ENCODE measurements at places on chromosomes 16 and 17. TPM values are rescaled to one million over a fixed set of nuclear protein-coding genes. Genes with fewer than 3 reads are reported as not detected.

GRCh38 chr17:14211801-14212200 is 24.9 kb downstream of the CDRT15 start:
- no peak for DNase-seq
- H3K36me3 ChIP-seq: peaks cover 41% of the 10 kb centered on the region
- no peak overlapping the region for H3K27ac ChIP-seq

Gene ZPBP2
- not detected for total RNA-seq

Gene ESRP2
- 33.6 TPM for total RNA-seq

Gene SMURF2
- 41.2 TPM for total RNA-seq

DNA sequence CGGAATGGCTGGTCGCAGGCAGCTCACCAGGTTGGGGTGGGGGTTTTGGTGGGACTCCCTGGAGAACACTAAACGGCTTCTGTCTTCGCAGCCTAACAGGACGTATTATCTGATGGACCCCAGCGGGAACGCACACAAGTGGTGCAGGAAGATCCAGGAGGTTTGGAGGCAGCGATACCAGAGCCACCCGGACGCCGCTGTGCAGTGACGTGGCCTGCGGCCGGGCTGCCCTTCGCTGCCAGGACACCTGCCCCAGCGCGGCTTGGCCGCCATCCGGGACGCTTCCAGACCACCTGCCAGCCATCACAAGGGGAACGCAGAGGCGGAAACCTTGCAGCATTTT is 59.7 kb downstream of the PDPK1 start:
- H3K4me3 ChIP-seq: no peak overlapping the region
- H3K36me3 ChIP-seq: peaks cover 3% of the 10 kb centered on the region
- H3K27ac ChIP-seq: no peak overlapping the region
- no peaks in the 10 kb centered on the region for H3K27me3 ChIP-seq

DNA sequence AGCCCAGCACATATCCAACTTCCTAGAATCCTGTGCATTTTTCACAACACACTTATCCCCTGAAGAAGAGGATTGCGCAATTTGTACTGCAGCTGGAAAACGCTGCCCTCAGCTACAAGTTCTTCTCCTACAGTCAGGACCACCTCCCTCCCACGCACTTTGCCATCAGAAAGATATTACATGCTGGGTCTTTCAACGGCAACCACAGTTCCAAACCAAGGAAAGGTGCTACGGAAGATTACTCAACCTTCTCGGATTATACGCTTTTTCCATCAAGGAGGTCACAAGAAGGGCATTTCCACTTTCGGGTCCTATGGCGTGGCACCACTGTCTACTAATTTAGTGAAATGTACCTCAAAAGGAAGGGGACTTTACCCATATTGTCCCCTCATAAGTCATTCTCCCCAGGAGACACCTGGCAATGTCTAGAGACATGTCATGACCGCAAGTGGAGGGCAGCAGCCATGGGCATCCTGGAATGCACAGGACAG is 35.2 kb downstream of the USP7 start:
- peaks cover 33% of the 10 kb centered on the region for H3K36me3 ChIP-seq
- no peak overlapping the region for H3K27ac ChIP-seq
- H3K27me3 ChIP-seq: no peaks in the 10 kb centered on the region
- H3K4me3 ChIP-seq: no peak overlapping the region
- no peak for DNase-seq
- peaks cover 17% of the 10 kb centered on the region for H3K4me1 ChIP-seq

Gene NF1
- 91.9 TPM for total RNA-seq

DNA sequence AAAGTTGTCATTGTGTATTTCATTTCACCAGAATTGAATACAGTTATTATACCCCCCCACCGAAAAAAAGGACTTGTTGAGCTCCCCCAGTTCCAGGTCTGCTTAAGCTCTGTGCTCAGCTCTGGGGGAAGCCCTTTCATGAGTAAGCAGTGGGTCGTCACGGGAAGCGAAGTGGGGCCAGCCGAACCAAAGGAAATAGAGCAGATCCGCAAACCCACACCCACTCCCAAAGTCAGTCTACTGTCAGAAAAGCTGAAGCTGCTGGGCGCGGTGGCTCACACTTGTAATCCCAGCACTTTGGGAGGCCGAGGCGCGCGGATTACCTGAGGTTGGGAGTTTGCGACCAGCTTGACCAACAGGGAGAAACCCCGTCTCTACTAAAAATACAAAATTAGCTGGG is 50.1 kb downstream of the PECAM1 start:
- H3K27ac ChIP-seq: no peak overlapping the region
- no peaks in the 10 kb centered on the region for H3K27me3 ChIP-seq
- H3K4me1 ChIP-seq: peaks cover 6% of the 10 kb centered on the region
- no peak for DNase-seq

DNA sequence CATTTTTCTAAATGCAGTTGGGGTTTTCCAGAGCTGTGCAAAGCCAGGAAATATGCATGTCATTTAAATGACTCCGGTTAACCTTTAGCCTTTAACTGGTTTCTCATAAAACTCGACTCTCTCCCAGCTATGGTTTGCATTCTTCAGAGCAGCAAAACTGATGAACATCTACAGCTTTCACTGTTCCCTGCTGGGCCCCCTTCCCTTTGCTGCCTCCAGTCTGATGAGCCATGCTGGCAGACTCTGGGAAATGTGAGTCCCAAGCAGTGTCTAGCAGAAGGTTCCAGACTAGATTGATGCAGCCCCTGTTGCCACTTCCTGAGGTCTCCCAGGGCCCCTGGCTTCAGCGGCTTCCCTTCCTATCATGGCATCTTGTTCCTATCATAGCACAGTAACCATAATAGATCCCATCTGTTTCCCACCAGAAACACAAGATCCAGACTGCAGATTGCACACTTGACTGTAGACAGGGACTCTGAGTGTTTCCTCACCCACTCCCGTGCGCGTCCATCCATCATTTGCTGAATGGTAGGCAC is 135.4 kb downstream of the CLEC16A start:
- peaks cover 60% of the 10 kb centered on the region for H3K4me1 ChIP-seq
- H3K36me3 ChIP-seq: peaks cover 9% of the 10 kb centered on the region
- DNase-seq: no peak
- H3K27ac ChIP-seq: peak overlapping the region; percentile 80

Gene CIBAR2
- total RNA-seq: not detected

- H3K4me1 ChIP-seq: peaks cover 16% of the 10 kb centered on the region
- no peaks in the 10 kb centered on the region for H3K27me3 ChIP-seq
- no peak for DNase-seq
- no peak overlapping the region for H3K4me3 ChIP-seq
Measured at GRCh38 chr17:41326173-41327145, 10.9 kb upstream of the KRTAP17-1 start.

DNA sequence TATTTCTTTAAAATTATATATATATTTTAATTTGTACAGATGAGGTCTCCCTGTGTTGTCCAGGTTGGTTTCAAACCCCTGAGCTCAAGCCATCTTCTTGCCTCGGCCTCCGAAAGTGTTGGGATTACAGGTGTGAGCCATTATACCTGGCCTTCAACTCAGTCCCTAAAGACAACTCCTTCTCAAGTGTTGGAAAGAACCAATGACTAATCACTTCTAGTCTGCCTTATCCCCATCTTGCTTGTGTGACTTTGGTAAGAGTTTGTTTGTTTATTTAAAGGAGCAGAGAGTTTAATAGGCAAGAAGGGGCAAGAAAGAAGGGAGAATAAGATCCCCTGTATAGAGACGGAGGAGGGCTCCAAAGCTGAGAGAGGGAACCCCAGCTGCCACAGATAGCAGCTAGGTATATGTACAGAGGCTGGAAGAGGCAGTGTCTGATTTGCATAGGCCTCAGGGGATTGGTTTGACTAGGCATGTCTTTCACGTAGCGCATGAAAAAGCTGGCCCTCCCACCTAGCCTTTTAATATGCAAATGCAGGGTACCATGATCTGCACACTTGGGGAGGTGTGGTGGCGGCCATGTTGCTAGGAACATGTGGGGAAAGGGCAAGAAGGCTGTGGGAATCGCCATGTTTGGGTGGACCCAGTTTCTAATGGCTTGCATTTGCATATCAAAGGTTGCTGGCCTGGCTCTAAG is 21.5 kb downstream of the ABCC1 start:
- H3K36me3 ChIP-seq: peaks cover 25% of the 10 kb centered on the region
- no peak overlapping the region for H3K4me3 ChIP-seq
- DNase-seq: no peak
- H3K27me3 ChIP-seq: no peaks in the 10 kb centered on the region
- no peak overlapping the region for H3K27ac ChIP-seq

- no peaks in the 10 kb centered on the region for H3K36me3 ChIP-seq
- no peak overlapping the region for H3K27ac ChIP-seq
- peaks cover 7% of the 10 kb centered on the region for H3K27me3 ChIP-seq
- DNase-seq: no peak
Measured at GRCh38 chr17:78134899-78135385, 4.4 kb downstream of the TMC8 start.

DNA sequence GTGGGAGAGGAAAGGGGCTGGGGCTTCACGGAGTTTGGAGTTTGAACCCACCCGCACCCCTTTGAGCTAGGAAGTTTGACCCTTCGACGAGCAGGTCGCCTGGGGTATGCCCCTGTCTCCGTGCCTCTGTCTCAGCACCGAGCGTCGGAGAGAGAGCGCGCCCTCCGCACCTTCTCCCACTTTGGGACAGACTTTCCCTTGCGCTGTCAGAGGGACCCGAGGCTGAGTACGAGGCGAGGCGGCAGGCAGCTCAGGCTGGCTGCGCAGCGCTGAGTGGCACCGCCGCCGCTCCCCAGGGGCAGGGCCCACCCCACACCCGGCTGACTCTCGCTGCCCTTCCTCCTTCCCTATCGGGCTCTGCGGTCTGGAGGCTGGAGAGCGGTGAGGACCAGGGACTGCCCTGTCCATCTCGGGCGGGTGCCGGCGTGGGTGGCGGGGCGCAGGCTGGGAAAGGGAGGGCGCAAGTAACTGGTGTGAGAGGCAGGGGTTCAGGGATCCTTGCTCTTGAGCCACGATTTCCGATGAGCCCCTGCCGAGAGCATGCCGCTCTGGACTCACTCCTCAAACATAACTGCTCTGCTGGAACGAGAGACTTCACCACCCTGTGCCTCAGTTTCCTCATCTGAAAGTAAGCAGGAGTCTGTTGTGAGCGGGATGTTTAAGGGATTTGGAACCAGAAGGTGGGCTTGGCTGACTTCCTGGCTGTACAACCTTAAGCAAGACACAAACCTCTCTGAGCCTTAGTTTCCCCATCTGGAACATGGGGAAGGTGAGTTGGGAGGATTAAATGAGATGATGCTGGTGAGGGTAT is 981 bp downstream of the BEAN1 start:
- peaks cover 5% of the 10 kb centered on the region for H3K4me1 ChIP-seq
- peaks cover 88% of the 10 kb centered on the region for H3K27me3 ChIP-seq
- no peak overlapping the region for H3K27ac ChIP-seq
- DNase-seq: peak; percentile 45
- H3K36me3 ChIP-seq: no peaks in the 10 kb centered on the region
- peak overlapping the region; percentile 53 for H3K4me3 ChIP-seq

DNA sequence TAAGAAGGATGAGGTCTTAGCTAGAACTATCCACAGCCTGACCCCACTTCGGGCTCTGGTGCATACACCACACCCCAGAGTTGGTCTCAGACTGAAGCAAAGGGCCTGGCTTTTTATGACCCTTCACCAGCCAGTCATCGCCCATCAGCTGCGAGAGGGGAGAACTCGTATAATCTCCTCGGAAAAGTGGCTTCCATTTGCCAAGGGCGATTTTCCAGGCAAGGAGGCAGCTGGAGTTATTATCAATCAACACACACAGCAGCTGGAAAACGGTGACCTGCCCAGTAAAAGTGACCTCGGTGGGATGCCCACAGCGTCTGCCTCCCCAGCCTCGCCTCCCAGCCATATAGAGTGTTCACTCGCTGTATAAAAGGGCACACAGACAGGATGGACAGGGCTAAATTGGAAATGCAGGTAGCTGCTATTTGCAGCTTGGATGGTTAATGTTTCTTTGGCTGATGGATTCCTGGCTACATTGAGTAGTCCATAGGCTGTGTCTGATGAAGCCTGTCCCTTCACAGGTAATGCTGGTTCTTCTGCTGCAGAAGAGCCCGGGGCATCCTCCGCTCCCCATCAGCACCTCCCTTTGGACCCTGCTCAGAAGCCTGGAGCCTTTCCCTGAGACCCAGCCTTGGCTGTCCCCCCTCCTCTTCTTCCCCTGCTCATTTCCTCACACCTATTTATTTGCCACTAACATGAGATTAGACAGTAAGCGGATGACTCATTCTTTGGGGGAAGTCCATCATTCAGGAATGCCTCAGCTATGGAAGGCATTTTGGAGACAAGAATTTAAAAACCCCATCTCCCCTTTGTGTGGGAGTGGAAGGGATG is 45.7 kb downstream of the TMEM186 start:
- H3K4me1 ChIP-seq: peaks cover 18% of the 10 kb centered on the region
- H3K27me3 ChIP-seq: no peaks in the 10 kb centered on the region
- H3K4me3 ChIP-seq: no peak overlapping the region

Gene ITGA3
- 133 TPM for total RNA-seq

GRCh38 chr17:42895185-42895555 is 5.4 kb upstream of the G6PC1 start:
- no peaks in the 10 kb centered on the region for H3K36me3 ChIP-seq
- H3K4me1 ChIP-seq: no peaks in the 10 kb centered on the region
- peaks cover 24% of the 10 kb centered on the region for H3K27me3 ChIP-seq

- H3K36me3 ChIP-seq: peaks cover 11% of the 10 kb centered on the region
- DNase-seq: no peak
- peaks cover 9% of the 10 kb centered on the region for H3K4me1 ChIP-seq
- no peak overlapping the region for H3K27ac ChIP-seq
- no peaks in the 10 kb centered on the region for H3K27me3 ChIP-seq
- peak overlapping the region; percentile 94 for H3K4me3 ChIP-seq
Measured at GRCh38 chr16:29860218-29860617, 2.8 kb downstream of the CDIPT start.

Gene SLFN13
- total RNA-seq: 23.1 TPM

DNA sequence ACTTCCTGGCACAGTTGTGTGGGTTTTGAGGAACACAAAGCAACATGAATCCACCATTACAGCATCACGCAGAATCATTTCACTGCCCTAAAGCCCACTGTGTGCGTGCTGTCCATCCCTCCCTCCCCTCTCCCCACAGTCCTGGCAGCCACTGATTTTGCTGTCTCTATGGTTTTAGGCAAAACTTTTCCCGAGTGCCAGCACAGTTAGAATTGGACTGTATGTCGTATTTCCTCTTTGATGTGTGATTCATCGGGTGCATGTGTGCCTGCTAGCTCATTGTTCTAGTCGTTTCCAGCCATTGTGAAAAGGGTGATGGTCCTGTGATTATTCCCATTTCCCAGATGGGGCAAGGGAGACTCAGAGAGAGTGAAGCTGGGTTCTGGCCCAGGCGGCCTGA is 12.7 kb downstream of the KLHL36 start:
- no peak overlapping the region for H3K27ac ChIP-seq
- peaks cover 36% of the 10 kb centered on the region for H3K36me3 ChIP-seq
- H3K4me1 ChIP-seq: no peaks in the 10 kb centered on the region
- H3K4me3 ChIP-seq: no peak overlapping the region
- no peaks in the 10 kb centered on the region for H3K27me3 ChIP-seq

Gene C17orf78
- not detected for total RNA-seq

Gene DPEP2
- total RNA-seq: not detected

Measured in mesothelial cell of epicardium (in vitro differentiated cells).